ENCODE measurements at places on chromosomes 12 and 14.

DNA sequence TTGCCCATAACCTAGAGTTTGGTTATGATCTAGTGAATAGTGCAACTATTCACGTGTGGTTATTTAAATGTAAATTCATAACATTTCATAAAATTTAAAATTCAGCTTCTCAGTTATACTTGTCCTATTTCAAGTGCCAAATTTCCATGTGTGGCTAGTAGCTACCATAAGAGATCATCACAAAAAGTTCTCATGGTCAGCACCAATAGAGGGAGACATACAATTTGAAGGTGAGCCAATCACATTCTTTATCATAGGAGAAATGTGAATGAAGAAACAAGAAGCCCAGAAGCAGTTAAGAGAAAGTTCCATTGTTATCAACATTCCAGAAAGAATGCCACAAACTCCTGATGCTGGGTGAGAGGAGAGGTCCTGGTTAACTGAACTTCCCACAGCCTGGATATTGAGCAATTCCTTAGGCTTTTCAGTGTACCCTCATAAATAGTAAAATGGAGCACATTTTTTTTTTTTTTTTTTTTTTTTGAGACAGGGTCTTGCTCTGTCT, 892.9 kb upstream of the USP15 start:
- no peak for DNase-seq

DNA sequence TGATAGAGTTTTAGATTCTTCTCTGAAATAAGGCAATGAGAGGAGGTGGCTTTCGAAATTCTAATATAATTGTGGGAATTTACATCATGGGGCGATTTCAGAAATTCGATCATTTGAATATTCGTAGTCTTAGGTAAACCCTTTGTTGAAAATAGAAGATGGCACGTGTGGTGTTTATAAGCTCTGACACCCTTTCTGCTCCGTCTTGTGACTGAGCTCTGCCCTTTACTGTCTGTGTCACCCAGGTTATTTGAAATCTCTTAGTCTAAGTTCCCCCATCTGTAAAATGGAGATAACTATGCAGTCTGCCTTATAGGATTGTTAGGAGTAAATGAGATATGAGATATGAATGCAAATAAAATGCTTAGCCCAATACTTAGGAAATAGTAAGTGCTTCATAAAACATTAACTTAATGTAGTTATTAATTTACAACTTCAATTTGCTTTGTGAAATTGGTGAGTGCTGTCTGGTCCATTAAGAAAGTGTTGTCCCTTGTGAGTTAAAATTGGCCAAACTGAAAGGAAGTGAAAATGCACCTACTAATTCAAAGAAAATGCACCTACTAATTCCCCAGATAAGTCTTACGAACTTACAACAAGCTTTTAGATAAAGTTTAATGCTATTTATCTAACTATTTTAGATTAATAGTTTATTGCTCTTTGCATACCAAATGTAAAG, 1.5 kb downstream of the BMAL2 start:
- no peak for DNase-seq

DNA sequence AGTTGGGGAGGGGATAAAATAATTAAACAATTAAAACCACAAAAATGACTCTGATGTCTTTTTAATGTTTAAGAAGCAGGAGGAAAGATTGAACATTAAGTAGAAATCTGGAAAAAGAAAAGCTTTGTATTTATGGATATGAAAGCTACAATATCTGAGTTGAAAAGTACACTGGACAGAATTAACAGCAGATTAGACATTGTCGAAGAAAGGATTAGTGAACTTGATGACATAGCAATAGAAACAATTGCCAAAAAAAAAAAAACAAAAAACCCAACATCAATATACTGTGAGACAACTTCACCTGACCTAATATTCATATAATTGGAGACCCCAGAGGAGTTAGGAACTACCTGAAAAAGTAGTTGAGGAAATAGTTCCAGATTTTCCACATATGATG, 289.5 kb upstream of the RGS6 start:
- no peak for DNase-seq

DNA sequence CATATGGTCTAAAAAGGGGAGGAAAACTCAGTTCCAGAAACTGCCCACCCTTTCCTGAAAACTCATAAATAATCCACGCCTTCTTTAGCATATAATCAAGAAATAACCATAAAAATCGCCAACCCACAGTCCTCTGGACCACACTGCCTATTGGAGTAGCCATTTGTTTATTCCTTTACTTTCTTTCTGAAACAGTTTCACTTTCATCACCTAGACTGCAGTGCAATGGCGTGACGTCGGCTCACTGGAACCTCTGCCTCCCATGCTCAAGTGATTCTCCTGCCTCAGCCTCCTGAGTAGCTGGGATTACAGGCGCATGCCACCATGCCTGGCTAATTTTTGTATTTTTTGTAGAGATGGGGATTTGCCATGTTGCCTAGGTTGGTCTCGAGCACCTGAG, 44.2 kb downstream of the CLMN start:
- no peak for DNase-seq

DNA sequence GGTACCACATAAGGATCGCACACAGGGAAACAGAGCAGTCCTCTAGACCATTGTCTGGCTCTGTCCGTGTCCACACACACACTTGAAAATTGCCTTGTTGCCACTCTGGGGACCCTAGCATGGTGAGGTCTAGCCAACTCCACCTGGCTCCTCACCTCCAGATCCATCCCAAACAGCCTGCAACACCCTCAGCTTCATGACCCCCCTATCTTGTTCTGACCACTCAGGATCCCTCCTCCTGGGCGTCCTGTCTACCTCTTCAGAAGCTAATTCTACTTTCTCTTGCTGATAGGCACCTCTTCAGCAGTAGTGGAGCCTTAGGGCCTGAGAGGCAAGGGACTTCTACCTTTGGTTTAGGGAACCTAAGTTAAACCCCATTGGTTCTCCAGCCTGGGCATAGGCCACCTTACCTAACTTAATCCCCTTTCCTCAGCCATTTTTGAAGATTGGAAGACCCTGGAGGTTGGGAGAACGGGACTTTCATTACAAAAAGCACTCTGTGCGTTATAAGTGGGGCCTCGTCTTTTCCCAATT, 697 bp upstream of the HOXC5 start:
- no peak for DNase-seq

- no peak for DNase-seq
These were observed 260.8 kb downstream of the RASSF9 start for GRCh38 chr12:85575120-85576096.

GRCh38 chr14:70638416-70638815, 3.3 kb upstream of the TTC9 start:
- DNase-seq, result no peak

DNA sequence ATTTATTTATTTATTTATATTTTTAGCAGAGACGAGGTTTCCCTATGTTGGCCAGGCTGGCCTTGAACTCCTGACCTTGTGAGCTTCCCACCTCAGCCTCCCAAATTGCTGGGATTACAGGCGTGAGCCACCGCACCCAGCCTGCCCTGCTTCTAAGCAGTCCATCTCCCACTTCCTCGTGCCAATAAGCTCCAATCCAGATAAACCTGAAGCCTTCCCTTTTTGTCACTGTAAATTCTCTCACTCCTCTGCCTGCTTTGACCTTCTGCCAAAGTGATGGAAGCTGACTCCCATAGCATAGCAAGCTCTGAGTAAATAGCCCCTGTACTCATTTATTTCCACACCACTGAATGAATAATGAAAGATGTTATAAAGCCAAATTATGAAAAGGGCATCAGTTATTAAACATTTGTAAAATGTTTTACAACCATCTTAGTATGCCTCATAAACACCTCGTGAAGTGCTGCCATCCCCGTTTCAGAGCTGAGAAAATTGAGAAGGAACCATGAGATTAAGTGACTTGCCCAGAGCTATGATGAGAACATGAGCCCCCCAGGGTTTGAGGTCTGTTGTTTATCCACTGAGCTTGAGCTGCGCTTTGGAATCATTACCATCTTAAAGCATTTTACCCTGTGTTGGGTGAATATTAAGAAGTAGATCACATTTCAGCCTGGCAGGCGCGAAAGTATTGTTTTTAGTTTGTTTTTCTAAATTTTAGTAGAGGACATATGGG, 30.4 kb downstream of the MANSC1 start:
- no peak for DNase-seq

DNA sequence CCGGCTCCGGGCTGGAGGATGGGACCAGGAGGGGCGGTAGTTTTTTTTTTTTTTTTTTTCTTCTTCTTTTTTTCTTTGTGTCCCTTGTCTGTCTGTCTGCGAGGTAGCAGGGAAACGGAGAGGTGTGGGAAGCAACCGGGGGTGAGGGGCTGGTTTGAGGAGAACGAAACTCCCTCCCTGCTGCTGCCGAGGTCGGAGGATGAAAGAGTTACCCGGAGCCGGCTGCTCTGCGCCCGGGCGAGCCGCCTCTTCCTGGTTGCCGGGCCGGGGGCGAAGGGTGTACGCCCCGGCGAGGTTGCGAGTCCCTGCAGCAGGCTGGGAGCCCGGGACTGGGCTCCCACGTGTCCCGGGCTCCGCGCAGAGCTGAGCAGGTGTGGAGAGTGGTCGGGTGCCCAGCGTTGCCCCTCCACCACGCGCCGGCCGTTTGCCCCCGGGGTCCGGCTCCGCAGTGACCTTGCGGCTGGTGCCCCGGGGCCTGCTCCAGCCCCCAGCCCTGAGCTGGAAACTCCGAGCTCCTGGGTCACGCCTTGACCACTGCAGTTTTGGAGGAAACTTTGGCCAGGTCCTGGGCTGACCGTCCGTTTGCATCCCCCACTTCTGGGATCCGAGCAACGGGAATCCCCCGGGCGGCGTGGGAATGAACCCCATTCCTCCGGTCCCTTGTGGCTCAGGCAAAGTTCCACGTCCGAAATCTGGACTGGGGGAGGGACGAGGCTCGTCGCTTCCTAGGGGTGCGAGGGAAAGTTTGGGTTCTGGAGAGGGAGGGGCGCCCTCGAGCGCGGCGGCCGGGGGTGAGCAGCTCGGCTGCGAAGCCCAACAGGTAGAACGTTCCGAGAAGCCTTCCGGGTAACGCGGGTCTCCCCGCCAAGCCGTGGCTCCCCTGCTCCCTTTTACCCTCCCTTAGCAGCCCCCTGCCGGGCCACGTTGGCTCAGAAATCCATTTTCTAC, 1.3 kb downstream of the CHST11 start:
- peak; percentile 41 for DNase-seq

- DNase-seq, result peak; percentile 69
These were observed at the start of gene SLC48A1 for GRCh38 chr12:47773062-47773857. Gene SLC48A1, plus strand, starts transcription at chr12:47773238. Its CDS starts 67 bp downstream, at chr12:47773305.

- no peak for DNase-seq
These were observed 852 bp downstream of the COX16 start for GRCh38 chr14:70358631-70359030.

DNA sequence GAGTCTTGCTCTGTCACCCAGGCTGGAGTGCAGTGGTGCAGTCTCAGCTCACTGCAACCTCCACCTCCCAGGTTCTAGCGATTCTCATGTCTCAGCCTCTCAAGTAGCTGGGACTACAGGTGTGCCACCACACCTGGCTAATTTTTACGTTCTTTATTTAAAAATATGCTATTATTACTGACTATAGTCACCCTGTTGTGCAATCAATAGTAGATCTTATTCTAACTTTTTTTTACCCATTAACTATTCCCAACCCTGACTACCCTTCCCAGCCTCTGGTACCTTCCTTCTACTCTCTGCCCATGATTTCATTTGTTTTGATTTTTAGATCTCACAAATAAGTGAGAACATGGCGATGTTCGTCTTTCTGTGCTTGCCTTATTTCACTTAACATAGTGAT, 2.5 kb downstream of the OXA1L start:
- DNase-seq, result no peak

DNA sequence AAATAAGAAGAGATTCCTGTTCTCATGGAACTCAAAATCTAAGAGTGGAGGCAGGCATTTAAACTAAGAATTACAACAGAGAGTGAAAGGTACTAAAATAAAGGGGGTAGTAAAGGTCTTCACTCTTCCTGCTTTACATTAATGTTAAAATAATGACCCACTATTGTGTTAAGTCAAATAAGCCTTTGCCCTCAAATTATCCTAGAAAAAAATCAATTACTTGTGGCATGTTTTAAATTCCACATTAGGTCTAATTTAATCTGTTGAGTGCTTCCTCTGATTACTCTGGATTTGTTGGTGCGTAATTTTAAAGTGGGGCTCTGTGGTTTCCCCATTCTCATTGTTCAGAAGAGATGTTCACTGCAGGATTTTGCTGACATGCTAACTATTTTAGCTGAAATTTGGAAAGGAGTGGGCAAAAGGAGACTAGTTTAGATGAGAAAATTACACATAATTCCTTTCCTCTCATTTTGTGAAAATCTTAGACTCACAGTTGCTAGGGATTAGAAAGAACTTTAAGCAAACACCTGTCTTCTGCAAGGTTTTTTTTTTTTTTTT, 35.5 kb downstream of the BTG1 start:
- no peak for DNase-seq

DNA sequence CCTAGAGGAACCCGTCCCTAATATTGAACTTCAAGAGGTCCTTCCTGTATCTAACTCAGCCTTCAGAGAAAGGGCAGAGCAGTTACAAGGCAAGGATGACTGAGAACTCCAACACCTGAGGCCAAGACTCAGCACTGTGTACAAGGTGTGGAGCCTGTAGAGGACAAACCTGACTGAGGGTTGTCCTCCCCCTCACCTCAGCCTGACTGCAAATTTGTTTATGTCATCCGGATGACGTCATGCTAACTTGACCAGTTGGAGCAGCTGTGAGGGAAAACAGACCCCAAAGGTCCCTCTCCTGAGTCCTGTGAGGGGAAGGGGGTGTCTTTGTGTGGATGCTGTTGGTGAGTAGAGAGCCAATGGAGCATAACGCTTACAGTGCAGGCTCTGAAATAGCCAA, 4.3 kb downstream of the CRACR2A start:
- DNase-seq, result no peak

- DNase-seq, result no peak
These were observed 123.6 kb downstream of the DIP2B start for GRCh38 chr12:50628394-50628793.

- no peak for DNase-seq
These were observed 66.9 kb downstream of the HMGA2 start for GRCh38 chr12:65891219-65891618.

- DNase-seq, result no peak
These were observed 58.1 kb upstream of the PCED1B start for GRCh38 chr12:47021298-47021697.

DNA sequence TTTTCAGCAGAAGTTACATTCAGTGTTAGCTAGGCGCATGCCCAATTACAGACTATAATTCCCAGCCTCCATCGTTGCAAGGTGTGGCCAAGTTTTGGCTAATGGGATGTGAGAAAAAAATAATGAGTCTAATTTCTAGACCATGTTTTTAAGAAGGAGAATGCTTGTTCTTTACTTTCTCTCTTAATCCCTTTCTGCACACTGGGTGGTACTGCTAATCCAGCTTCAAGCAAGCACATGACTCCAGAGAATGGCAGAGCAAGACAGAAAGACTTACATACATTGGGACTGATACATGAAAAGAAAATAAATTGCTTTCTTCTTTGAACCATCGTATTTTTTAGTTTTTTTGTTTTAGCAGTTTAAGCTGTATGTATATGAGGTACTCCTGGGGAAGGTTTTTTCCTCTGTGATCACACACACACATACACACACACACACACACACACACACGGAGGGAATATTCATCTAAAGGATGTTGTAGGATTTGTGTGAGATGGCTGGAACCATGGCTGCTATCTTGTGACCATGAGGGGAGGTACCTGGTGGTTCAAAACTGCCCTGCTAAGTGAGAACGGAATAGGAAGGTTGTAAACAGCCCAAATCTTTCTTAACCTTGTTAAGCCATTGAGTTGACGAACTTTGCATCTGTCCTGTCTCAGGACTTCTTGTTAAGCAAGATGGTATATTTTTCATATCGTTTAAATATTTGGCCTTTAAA, 34.3 kb upstream of the LTA4H start:
- no peak for DNase-seq

All from activated T-helper 1 cell treated with Interleukin-2 at 50 U/mL for 16 hours (primary cell).